Karpas-422 (cell line): ENCODE measurements at places on chromosomes 16 and 17.

GRCh38 chr16:57310801-57311200, 26.3 kb upstream of the PLLP start:
- DNase-seq = no peak

- peak; percentile 86 for DNase-seq
Measured at GRCh38 chr16:84507011-84507982, 2.8 kb upstream of the MEAK7 start.

DNA sequence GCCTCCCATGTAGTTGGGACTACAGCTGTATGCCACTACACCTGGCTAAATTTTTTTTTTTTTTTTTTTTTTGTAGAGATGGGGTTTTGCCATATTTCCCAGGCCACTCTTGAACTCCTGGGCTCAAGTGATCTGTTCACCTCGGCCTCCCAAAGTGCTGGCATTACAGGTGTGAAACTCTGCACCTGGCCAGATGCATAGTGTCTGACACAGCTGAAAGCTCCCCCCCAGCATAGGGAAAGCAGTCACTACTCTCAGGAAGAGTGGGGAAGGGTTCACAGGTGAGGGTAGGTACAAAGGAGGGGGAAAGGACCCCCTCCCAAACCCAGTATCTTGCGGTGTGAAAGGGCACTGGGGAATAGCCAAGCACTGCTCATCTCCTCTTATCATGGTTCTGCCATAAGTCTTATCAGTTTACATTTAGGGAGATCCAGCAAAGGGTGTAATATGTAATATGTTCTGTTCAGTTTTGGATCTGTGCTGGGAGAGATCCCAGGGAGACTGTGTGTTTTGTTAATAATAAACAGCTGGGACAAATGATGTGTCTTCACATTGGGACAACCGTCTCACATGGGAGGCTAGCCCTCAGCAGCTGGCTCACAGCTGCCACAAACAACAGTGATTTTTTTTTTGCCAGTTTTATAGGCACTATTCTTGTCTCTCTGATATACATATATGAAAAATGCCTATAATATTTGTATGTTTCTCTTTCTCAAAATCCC, 6.8 kb upstream of the CAVIN1 start:
- DNase-seq = no peak

DNA sequence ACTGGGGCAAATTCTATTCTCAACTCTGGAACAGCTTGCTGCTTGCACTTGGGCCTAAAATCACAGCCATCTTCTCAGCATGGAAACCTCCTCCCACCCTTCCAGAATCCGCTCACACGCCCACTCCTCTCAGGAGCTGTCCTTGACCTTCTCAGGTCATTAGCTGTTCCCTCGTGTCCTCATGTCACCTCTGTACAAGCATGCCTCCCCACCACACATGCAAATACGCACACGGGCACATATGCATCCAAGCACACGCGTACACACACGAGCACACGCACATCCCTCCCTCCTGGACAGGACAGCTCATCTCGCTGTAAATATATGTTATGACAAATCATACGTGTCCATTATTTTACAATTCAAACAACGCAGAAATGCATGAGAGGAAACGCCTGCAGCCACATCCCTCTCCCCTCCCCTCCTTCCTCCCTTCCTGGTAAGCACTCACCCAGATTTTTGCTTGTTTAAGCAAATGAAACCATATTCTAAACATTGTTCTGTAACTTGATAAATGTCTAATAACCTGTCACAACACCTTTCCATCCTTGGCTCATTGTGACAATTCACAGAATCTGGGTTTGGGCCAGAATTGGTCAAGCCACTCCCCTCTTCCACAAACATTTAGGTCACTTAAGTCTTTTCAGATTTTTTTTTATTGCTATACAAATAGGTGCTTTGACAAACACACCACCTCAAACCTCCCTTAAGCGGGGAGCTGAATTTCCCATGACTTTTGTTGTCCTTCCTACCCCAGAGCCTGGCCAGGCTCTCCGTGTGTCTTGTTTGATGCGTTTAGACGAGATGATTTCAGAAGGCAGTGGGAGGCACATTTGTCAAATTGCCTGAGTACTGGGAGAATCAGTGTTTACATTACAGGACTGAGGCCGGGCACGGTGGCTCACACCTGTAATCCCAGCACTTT, 41.7 kb downstream of the DNAH17 start:
- DNase-seq = no peak

- no peak for DNase-seq
Measured at GRCh38 chr16:85354686-85355514, 242.6 kb upstream of the CIBAR2 start.

- no peak for DNase-seq
Measured at GRCh38 chr16:5046914-5047313, 13.2 kb upstream of the NAGPA start.

- no peak for DNase-seq
Measured at GRCh38 chr17:81012574-81013447, 21.2 kb downstream of the CHMP6 start.

DNA sequence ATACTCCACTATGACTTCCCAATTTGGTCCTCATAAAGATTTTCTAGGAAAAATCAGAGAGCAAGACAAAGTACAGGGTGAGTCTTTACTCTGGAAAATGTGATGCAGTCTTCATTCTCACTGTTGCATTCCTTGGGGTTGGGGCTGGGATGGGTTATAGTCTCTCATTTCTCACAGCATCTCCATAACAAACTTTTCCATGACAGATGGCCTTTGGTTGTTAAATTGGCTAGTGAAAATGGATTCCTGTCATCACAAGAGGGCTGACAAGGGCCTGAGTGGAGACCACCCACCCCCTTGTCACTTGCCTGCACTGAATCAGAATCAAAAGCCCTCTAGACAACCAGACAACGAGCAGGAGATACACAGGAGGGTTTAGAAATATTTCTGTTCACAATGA, 174.6 kb downstream of the AATF start:
- no peak for DNase-seq

GRCh38 chr16:72985995-72986394, 61.9 kb downstream of the ZFHX3 start:
- DNase-seq = no peak

- no peak for DNase-seq
Measured at GRCh38 chr17:12974005-12974531, 43.8 kb downstream of the ELAC2 start.

GRCh38 chr17:28252436-28252835, 66.6 kb upstream of the TMEM97 start:
- DNase-seq = no peak

DNA sequence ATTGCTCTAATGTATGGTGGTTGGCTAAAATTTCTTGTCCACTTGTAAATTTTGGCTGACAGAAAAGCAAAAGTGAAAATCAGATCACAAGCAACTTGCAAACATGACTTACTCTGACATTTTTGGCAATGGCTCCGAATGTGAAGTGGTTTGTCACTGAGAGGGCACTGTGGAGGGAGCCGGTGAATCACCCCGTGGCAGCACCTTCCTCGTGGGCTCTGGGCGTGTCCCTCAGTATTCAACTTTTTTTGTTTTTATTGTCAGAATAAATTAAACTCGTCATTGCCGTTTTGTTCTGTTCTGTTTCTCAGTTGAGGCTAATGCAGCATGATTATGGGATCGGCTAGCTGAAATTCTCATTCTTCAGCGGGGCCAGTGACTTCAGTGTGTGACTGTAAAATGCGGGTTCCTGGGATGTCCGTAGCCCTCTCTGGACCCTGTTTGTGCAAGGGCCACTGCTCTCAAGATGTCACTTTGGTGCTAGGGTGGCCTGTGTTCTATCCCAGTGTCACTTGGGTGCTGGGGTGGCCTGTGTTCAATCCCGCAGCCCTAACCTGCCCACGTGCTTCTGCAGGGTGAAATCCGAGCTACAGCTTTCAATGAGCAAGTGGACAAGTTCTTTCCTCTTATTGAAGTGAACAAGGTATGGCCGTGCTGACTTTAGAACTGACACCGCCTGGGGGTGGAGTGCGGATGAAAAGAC, 48.8 kb downstream of the RPA1 start:
- no peak for DNase-seq

DNA sequence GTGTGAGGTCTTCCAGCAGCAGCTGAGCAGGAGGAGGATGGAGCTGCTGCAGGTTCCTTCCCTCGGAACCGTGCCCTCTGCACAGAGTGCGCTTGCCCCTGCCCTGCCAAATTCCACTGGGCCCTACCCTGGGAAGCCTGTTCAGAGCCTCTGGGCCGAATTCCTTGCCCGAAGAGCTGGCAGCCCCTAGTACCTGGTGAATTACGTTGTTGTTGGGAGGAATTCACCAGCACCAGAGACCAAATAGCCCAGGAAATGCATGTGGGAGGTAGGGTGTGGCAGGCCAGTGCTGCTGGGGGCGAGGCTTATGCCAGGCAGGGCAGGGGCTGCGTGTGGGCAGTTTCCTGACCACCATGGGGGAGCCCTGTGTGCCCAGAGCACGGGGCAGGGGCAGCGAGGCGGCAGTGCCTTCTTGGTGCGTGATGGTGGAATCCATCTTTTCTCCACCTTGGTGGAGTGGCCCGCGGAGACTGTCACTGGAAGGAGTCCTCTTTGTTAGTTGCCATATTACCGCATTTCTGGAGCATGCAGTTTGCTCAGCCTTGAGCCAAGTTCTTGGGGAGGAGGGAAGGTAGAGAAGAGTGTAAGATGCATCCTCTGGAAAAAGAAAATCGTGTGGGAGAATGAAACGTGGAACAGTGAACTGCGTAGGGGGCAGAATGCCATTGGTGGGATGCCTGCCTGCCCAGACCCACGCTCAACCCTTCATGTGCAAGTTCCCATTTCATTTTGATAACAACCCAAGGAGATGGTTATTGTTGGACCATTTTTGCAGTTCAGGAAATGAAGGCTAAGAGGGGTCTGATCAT, 2.3 kb downstream of the MRC2 start:
- DNase-seq = no peak

DNA sequence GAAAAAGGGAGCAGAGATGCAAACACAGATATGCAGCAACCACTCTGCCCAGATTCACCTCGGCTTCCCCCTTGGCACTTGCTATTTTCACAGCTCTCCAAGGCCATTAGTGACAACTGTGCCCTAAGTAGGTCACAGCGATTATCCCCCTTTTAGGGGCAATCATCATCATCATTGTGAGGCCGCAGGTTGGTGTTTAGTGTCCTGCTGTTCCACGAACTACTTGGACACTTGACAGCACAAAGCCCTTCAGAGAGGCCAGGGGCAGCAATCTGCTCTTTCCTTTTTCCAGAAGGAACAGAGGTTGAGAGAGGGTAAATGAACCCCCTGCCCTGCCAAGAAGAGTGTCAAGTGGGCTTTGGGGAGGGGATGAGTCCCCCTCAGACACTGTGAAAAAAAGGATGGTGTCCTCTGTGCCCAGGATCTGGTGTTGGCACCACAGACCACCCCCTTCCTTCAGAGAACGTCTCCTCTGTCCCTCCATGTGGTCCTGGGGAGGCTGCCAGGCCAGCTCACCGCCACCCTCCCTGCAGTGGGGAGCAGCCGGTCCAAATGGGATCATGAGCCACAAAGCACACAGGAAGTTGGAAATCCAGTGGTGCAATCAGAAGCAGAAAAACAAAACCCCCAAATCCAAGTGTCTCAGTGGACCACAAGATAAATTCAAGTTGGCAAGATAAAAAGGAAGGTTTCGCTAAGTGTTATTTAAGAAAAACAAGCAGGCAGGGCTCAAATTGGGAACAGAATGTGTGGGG, 78.4 kb upstream of the MED9 start:
- no peak for DNase-seq

GRCh38 chr16:21336231-21336630, 58.1 kb upstream of the CRYM start:
- DNase-seq = no peak

DNA sequence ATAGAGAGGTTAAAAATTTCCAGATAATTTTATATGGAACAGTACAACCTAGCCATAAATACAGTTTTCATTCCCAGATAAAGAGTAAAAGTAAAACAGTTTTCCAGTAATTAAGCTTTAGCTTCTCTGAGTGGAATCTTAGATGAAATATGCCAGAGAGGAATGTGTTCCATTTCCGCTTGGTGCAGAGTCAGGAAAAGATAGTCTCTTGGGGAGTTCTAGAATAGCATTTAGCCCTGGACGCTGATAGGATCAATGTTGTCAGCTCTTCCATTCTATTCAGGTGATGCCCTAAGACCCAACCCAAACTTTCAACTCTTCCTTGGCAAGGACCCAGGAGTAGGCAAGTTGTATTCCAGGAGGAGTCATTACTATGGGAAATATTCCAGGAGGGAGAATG, 30.9 kb upstream of the ABCA3 start:
- DNase-seq = no peak

DNA sequence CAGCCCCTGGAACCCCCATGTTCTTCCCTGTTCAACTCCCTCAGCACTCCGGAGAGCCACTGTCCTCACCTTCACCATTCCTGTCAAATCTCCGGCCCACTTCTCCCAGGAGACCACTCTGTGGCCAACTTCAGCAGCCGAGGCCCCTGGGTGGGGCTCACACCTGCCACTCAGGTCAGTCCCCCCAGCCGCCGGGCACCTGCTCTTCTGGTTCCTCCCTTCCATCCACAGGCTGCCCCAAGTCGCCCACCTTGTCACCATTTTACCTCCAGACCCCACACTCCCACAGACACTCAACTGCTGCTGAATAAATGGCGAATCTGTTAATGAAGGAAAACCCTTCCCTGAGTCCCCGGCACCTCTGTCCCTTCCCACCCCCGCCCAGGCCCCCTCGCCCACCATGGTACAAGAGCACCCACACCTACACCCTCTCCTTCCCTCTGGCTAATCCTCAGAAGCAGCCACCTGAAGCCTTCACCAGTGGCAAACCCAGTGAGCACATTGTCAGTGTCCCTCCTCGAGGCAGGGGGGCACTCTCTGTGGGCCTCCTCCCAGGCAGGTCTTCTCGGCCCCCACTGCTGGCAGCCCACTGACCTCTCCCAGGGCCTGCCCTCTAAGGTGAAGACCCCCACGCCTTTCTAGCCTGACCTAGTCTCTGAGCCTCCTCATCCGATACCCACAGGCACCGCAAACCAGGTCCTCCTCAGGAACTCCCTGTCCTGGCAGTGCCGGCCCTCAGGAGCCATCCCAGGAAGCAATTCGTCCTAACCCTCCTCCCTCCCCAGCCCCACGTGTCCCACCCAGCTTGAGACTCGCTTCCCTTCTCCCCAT, 8.2 kb downstream of the CANT1 start:
- no peak for DNase-seq

- no peak for DNase-seq
Measured at GRCh38 chr17:52036416-52036815, 122.1 kb downstream of the CA10 start.

GRCh38 chr17:74326506-74326905, 480 bp downstream of the KIF19 start:
- no peak for DNase-seq

- no peak for DNase-seq
Measured at GRCh38 chr17:80940171-80941123, 51.2 kb upstream of the CHMP6 start.

DNA sequence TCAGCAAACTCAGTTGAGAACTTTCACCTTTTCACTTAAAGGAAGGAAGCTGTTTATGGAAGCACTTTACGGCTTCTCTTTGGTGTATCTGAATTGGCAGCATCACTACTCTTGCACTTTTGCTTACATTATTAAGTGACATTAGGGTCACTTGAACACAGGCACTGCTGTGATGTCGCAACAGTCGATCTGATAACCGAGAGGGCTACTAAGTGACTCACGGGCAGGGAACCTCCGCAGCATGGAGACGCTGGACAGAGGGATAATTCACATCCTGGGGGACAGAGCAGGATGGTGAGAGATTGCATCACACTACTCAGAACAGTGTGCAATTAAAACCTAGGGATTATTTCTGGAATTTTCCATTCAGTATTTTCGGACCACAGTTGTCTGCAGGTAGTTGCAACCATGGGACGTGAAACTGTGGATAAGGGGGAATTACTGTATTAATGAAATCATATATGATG, 56.5 kb downstream of the DNAH2 start:
- DNase-seq = no peak

- DNase-seq = no peak
Measured at GRCh38 chr17:49603238-49603637, 27.6 kb downstream of the NXPH3 start.

GRCh38 chr16:11632455-11632939, 35.8 kb upstream of the SNN start:
- DNase-seq = no peak
